ENCODE measurements at places on chromosomes 3 and 15. TPM values are rescaled to one million over a fixed set of nuclear protein-coding genes. Genes with fewer than 3 reads are reported as not detected.

PPP1R14D gene
- not detected for total RNA-seq

OR5K2 gene
- not detected for total RNA-seq

MEX3B gene
- total RNA-seq = 96.4 TPM

HHATL gene
- total RNA-seq = not detected

GOLGA8S gene
- total RNA-seq = not detected

PIGZ gene
- 5.0 TPM for total RNA-seq

ADAMTS17 gene
- total RNA-seq = 5.1 TPM

STRIT1 gene
- not detected for total RNA-seq

RASL12 gene
- 1.4 TPM for total RNA-seq

ECE2 gene
- 2.2 TPM for total RNA-seq

MINDY4B gene
- not detected for total RNA-seq

LIPH gene
- total RNA-seq = not detected

CTSH gene
- total RNA-seq = 29.2 TPM

GOLGA6B gene
- not detected for total RNA-seq

ANKRD63 gene
- not detected for total RNA-seq

NR2E3 gene
- 0.16 TPM for total RNA-seq

CAMK2N2 gene
- 3.4 TPM for total RNA-seq

FETUB gene
- total RNA-seq = not detected

FGF7 gene
- total RNA-seq = 0.31 TPM

OXSR1 gene
- 54.9 TPM for total RNA-seq

MUC4 gene
- not detected for total RNA-seq

IQCH gene
- total RNA-seq = 2.8 TPM

RMDN3 gene
- 15.0 TPM for total RNA-seq

NANOGP8 gene
- total RNA-seq = not detected

BNC1 gene
- 0.16 TPM for total RNA-seq

IL17RB gene
- total RNA-seq = 2.2 TPM

FBXL22 gene
- total RNA-seq = 0.47 TPM

GRAMD1C gene
- total RNA-seq = 5.0 TPM

EFHB gene
- total RNA-seq = not detected

ACOX2 gene
- 0.78 TPM for total RNA-seq

GOLGA8K gene
- total RNA-seq = 0.62 TPM

TUSC7 gene
- total RNA-seq = not detected

GOLGA6L7 gene
- total RNA-seq = not detected

PYGO1 gene
- 44.0 TPM for total RNA-seq

CD276 gene
- 24.5 TPM for total RNA-seq

ARNT2 gene
- total RNA-seq = 56.6 TPM

MEF2A gene
- 46.5 TPM for total RNA-seq

CHRM5 gene
- total RNA-seq = 0.47 TPM

UNC13C gene
- 47.6 TPM for total RNA-seq

ADAMTS7 gene
- 5.9 TPM for total RNA-seq

RHOV gene
- 10.8 TPM for total RNA-seq

RHOA gene
- total RNA-seq = 146 TPM

CEP70 gene
- 90.6 TPM for total RNA-seq

Measured in occipital lobe (tissue), 3 donors.